CD4-positive, alpha-beta T cell treated with Interleukin-21 for 1 hour (primary cell): ENCODE measurements at places on chromosomes 6 and 20.

- no peak for DNase-seq
Observed at GRCh38 chr20:2631228-2631627, 21.2 kb upstream of the NOP56 start.

DNA sequence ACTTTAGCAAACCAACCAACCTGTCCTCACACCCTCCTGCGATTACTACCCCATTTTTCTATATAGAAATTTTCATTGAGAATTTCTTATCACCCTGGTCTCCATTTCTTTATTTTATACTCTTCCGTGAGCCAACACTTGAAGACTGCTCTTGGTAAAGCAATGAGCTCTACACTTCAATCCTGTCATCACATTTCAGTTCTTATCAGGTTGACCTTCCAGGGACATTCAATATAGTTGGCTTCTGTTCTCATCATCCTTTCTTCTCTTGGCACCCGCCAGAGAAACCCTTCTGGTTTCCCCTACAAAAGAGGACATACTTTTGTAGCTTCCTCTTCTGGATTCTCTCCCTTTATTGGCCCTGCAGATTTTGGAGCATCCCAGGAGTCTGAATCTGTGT, 279.3 kb downstream of the PRKN start:
- DNase-seq = no peak

DNA sequence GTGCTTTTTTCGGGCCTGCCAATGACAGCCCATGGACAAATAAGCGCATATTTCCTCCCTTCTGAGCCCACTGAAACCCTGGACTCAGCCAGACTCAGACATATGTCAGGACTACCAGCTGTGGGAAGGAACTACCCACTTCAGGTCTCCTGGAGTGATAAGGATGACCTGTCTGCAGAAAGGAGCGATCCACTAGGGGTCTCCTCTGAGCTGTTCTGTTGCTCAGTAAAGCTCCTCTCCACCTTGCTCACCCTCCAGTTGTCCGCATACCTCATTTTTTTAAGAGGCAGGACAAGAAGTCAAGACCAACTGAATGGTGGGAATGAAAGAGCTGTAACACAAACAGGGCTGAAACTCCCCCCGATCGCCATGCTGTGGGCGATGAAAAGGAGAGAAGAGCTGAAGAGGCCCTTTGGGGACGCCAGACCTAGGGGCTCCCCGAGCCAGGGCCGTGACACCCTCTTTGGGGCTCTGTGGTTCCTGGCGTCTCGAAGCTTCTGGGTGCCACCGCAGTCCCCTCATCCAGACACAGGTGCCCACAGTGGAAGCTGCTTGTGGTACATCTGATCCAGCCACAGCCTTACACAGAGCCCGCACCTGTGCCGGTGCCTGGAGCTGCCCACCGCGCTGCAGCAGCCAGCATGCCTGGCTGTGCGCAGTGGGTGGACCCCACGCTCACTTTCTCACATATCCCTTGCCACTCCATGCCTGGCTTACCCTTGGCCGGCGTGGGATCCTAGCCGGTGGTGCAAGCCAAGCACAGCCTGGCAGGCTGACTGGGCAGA, 68.8 kb downstream of the EYS start:
- DNase-seq = no peak

GRCh38 chr6:112800916-112801315, 453.8 kb downstream of the RFPL4B start:
- no peak for DNase-seq

DNA sequence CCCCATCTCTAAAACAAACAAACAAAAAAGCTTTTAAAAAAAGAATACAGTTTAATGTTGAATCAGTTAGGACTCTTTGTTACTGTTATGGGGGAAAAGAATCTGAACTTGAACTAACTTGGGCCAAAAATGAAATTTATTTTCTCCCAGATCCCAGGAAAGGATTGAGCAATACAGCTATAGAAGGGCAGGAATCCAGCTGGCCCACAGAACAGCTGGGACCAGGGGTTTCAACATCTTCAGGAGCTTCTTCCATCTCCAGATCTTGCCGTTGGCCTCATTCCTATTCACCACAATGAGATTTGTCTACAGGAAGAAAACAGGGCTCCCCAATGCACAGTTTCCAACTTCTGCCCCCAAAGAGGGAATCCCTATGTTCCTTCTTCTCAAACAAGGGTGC, 43.2 kb upstream of the AKAP12 start:
- DNase-seq = no peak

DNA sequence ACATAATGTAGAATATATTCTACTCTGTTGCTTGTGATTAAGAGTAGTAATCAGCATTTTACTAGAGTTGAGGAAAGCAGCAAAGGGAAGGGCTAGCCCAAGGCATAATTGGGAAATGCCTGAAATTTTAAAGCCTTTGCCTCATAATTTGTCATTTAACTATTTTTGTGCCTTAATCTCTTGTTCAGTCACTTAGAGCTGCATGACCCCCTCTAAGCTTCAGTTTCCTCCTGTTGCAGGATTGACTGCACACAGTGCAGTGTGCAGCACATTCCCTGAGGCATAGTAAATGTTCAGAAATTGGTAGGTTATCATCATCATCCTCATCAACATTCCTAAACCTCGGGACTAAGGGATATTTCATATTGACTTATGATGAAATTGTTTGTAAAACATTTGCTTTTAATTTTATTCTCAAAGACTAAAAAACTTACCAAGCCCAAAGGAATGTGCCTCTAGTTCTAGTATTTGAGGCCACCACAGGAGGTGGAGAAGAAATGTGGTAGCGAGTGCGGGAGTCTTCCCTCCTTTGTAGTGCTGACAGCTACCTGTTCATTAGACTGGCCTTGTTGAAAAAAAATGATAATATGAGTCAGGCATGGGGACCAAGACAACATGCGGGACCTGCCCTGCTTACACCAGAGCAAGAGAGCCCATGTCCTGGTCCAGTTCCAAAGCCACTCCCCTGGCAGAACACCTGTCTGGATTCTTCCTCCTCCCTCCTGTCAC, 14.8 kb upstream of the TENT5A start:
- no peak for DNase-seq

- no peak for DNase-seq
Observed at GRCh38 chr6:75747152-75747992, 1.7 kb upstream of the MYO6 start.

- DNase-seq = no peak
Observed at GRCh38 chr20:6665161-6665560, 102.3 kb upstream of the BMP2 start.

- DNase-seq = no peak
Observed at GRCh38 chr20:48154040-48154765, 368.9 kb upstream of the SULF2 start.

DNA sequence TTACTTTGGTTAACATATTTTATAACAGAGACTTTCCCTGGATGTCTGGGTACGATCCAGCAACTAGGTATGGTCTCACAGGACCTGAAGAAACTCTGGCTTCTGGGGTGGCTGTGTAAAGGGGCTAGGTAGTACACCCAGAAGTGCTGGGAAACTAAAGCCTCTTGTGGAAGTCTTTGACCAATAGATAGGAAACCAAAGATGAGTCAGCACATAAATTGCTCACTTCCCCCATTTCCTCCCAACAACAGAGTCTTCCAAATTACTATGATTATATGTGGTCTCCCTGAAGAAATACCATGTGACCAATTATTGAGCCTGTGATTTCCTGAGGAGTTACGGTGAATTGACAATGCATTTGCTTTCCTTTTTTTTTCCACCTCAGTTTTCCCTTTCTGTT, 26.8 kb upstream of the TBX18 start:
- no peak for DNase-seq

GRCh38 chr6:84976526-84977362, 212.3 kb upstream of the TBX18 start:
- no peak for DNase-seq

DNA sequence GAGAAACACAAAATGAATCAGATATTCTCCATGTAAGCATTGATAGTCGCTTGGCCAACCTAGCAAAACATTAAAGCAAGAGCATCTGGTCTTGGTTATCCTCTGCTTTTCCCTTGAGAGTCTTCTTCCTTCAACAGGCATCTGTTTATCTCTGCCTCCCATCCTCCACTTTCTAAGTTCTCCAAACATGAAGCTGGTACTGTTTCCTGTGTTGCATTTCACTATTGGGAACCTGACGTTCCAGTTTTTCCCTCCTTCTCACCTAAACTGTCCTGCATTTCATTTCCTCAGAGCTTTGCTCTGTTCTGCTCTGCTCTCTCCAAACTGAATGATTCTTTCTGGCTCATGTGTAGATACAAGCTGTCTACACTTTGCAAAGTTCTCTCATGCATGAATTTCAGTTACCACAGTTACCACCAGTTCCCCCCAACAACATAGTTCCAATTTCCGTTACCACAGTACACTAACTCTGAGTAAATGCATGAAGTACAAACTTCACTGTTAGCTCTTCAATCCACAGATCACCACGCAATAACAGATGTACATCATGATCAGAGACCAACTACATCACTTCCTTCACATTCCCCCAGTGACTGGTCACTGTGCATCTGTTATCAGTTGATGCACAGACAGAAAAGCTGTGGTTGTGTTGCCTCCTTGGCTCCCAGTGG, 86.7 kb upstream of the F13A1 start:
- no peak for DNase-seq
